ENCODE measurements at places on chromosomes 13 and 19. TPM values are rescaled to one million over a fixed set of nuclear protein-coding genes. Genes with fewer than 3 reads are reported as not detected.

DNA sequence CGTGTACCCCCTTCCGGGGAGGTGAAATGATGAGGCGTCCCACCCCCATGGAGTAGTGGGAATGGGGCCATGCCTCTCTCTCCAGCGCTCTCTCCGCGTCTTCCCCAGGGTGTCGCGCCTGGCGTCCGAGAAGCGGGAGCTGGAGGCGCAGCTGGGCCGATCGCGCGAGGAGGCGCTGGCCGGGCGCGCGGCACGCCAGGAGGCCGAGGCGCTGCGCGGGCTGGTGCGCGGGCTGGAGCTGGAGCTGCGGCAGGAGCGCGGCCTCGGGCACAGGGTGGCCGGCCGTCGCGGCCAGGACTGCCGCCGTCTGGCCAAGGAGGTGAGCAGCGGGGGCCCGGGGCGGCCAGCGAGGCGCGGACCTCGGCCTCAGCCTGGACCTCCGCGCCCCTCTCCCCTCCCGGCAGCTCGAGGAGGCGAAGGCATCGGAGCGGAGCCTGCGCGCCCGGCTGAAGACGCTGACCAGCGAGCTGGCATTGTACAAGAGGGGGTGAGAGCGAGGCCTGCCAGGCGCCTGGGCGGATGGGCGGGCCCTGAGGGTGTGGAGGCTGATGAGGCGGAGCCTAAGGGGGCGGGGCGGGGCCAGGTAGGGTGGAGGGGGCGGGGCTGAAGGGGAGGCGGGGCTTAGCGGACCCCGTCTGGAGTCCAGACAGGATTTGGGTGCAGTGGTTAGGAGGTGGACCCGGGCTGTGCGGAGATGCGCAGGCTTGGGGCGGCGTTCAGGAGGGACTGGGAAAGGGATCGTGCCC, 7.7 kb downstream of the PGLYRP1 start:
- DNase-seq = peak; percentile 83

DNA sequence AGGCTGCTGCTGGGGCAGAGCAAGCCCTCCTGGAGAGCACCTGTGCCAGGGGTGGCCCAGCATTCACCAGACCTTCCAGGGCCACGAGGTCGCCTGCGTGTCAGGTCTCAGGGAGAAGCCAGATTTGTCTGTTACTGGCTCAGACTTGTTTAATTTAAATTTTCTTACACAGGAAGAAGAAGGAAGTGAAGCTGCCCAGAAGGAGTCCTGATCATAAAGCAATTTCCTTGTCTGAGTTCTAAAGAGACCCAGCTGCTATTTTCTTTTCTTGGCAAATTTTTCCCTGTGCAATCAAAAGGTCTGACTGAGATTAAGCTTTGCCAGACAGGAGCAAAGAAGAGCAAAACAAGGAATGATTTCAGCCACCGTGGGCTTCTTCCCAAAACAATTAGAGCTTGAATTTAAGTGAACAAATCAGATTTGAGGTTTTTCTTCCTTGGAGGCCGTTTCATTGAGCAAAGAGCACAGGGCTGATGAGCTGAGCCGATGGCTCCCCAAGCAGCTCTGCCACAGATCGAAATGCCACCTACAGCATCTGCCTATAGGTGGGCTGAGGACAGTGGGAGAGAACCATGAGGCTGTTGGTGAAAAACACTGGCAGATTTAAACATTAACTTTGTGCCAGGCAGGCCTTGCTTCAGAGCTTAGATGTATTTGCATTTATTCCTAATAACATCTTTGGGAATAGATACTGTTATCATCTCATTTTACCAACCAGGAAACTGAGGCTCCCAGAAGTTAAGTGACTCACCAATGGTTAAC, 40.1 kb downstream of the HSPH1 start:
- no peak for DNase-seq

- DNase-seq = no peak
These were observed 26.4 kb downstream of the B3GLCT start for GRCh38 chr13:31225998-31226675.

DNA sequence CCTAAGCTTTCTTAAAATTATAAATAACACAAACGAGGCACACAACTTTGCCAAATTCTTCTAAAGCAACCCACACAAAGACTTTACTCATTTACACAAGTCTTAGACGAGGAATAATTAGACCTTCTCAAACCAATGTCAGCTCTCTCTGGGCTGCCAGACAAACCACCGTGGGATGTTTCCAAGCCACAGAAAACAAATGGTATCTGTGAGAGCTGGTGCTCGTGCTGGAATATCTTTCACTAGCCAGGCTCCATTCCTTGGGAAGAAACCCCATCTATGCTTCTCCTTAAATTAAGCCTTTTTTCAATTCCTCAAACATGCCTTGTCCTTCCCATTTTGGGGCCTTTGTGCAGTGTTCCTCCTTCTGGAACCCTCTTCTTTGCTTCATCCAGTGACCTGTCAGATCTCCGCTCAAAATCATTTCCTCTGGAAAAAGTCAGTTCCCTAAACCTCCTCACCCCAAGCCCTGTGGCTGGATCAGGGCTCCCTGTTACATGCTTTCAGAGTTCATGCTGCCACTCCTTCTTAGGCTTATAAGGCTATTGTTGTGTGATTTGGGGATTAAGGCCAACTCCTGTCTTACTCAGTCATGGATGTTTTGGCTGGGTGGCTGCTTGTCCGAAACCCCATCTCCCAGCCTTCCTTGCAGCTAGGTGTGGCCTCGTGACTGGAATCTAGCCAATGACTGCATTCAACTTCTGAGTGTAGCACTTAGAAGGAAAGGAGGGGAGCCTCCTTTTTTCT, 64.2 kb upstream of the GTF2F2 start:
- no peak for DNase-seq

DNA sequence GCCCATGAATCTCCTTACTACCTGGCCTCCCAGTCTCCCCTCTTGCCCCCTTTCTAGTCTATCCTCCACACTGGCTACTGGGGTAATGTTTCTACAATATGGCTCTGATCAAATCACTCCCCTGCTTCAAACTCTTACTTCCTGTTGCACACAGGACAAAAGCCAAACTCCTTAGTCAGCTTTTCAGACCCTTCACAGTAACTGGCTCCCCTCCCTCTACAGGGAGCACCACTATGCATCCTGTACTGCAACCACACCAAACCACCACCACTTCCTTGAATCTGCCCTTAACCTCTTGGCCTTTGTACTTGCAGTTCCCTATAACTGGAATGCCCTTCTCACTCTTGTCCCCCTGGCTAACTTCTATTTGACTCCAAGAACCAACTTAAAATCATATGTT, 32.2 kb downstream of the DEDD2 start:
- DNase-seq = no peak

DNA sequence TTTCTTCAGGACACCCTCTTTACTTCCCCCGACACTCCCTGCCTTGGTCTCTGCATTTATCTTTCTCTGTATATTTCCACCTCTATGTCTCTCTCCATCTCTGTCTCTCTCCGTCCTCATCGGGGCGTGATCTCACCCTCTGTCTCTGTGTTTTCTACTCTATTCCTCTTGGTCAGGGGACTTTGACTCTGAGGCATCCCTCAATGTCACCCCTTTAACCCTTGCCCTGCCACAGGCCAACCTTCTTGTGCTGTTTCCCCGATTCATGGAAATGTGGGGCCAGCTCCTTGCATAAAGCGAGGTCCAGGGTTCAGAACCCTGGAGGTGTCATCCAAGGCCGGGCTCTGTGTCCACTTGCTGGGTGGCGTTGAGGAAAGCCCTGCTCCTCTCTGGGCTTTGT, 46.8 kb downstream of the COLGALT1 start:
- no peak for DNase-seq

DNA sequence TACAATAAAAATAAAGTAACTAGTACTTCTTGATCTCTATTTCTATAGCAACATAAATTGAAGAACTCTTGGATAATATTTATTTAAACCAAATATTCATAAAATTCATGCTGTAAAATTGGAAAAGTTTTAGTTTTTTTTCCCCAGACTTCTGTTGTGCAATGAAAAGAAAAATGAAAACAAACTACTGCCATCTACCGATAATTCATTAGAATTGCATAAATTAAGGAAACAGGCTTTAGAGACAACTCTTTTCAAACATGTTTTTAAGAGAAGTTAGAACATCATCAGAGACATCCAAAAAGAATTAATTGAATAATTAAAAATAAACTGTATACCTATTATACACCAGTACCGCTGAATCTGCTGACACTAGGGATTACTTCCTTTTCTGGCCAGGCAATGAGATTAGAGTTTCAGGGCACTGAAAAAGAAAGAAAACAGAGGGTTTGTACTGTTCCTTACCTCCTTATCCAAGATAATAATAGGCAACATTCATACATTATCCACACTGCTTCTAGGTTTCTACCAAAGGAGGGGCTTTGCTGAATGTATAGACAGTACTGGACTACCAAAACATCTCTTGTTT, 4.9 kb downstream of the CCDC122 start:
- DNase-seq = no peak

- DNase-seq = no peak
These were observed 1.8 kb downstream of the CCDC122 start for GRCh38 chr13:43877766-43878165.

DNA sequence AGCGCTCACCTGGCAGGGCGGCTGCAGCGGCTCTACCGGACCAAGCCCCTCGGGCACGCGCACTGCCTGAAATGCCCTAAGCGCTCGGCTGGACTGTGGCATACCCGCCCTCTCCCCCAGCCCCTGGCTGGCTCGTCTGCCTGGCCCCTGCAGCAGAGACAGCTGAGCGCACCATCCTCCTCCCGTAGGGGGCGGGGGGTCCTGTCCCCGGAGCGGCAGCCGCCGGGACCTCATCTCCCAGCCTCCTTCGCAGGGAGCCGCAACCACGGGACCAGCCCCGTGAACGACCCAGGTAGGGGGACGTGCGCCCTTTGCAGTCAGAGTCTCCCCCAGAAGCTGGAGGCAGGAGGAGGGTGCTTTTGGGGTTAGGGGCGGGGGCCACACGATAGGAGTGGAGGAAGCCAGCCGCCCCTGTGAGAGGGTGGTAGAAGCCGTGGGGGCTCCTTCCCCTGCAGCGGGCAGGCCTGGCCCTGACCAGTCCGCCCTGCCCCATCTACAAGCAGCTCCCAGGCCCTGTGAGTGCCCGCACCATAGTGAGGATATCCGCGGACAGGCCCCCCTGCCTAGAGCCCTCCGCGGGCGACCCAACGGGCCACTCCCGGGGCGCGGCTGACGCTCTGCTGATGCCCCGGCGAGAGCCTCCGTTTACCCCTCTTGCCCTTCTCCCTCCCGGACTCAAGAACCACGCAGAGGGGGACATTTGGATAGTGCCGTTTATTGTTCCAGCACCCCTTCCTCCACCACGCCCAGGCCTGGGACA, 34.2 kb downstream of the ZNF787 start:
- no peak for DNase-seq

DNA sequence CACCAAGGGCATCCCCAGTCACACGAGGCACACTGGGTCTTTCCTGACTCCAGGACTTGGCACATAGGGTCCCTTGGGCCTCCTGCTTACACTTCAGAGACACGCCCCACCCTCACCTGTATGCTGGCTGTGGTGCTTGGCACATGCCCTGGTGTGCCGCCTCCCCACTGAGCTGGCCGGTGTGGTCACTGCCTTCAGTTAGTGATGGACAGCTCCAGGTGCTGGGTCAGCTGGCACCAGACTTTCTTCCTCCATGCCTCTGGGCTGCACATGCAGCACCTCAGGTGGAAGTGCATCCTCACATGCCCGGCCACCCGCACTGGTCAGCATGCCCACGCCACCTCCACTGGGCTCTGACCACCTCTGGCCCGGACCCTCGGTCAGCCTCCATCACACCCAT, 52.9 kb downstream of the KLF2 start:
- DNase-seq = no peak

GRCh38 chr19:9936326-9937000, at the start of gene OLFM2:
TSS of gene OLFM2 (minus strand) at chr19:9936515. CDS start at chr19:9936366, 149 bp downstream.
- DNase-seq = no peak

DNA sequence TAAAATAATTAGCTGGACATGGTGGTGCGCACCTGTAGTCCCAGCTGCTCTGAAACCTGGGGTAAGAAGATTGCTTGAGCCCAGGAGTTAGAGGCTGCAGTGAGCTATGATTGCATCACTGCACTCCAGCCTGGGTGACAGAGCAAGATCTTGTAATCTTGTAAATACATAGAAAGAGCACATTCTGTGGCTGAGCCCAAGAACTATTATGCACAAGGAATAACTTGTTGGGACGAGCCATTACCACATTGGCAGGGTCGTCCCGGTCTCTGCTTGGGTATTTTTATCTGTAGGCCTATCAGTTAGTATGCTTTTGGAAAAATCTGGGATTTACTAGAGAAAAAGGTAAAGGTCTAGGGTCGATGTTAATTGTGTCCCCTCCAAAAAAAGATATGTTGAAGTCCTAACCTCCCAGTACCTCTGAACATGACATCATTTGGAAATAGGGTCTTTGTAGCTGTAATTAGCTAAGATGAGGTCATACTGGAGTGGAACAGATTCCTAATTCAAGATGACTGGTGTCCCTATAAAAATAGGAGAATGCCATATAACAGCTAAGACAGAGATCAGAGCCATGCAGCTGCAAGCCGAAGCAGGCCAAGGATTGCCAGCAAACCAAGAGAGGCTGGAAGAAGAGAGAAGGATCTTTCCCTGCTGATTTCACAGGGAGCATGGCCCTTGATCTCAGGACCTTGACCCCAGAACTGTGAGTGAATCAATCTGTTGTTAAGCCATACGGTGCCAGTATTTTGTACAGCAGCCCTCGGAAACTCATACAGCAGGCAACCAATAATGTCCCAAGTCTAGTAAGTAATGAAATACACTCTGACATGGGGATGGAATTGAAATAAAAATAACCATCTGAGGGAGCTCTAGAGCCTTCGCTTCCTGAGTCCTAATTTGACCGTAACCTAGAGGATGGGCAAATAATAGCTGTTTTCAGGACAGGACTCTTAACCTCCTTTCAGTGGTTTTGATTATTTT, 77.0 kb downstream of the TM9SF2 start:
- DNase-seq = no peak

- DNase-seq = no peak
These were observed 483.3 kb upstream of the SPRY2 start for GRCh38 chr13:80824229-80824628.

Gene RNASEH2A
- 38.6 TPM for total RNA-seq

Gene ARL11
- total RNA-seq = 3.7 TPM

Gene SLC8A2
- not detected for total RNA-seq

Gene ZSCAN4
- total RNA-seq = not detected

Gene C1QTNF9B
- total RNA-seq = not detected

Gene GYS1
- total RNA-seq = 47.5 TPM

Gene VSTM1
- not detected for total RNA-seq

Gene MAB21L1
- total RNA-seq = not detected

Gene CNMD
- total RNA-seq = not detected

Gene PRTN3
- not detected for total RNA-seq

Gene SLC17A7
- 0.68 TPM for total RNA-seq

Gene MTIF3
- 28.3 TPM for total RNA-seq

Gene ZFR2
- not detected for total RNA-seq

Gene SUGP1
- total RNA-seq = 56.7 TPM

Data from PC-9 (cell line).